Activated T-cell treated with anti-CD3 and anti-CD28 coated beads, Interleukin-2, amount 50 U/mL, for 72 hours (primary cell): ENCODE measurements at places on chromosomes 3 and 15. TPM values are rescaled to one million over a fixed set of nuclear protein-coding genes. Genes with fewer than 3 reads are reported as not detected.

DNA sequence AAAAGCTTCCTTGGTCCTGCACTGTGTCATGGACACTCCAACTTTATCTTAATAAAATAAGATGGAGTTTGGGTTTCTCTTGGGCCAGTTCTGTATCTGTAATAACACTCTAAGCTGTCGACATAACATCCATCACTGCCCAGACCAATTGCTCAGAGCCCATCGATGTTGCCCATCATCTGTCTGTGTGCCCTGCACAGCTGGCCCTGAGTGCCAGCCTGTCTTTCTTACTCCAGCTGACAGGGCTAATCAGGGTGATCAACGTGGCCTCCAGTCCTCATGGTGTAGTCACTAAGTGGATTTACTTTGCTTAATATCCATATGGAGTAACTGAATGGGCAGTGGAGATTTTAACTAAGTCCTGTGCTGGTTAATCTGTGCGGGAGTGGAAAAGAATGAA lies 419.8 kb upstream of the TPM1 start:
- no peak for DNase-seq
- no peaks in the 10 kb centered on the region for H3K36me3 ChIP-seq
- no peak overlapping the region for H3K27ac ChIP-seq
- H3K27me3 ChIP-seq, result peaks cover 10% of the 10 kb centered on the region
- H3K4me1 ChIP-seq, result no peaks in the 10 kb centered on the region

DNA sequence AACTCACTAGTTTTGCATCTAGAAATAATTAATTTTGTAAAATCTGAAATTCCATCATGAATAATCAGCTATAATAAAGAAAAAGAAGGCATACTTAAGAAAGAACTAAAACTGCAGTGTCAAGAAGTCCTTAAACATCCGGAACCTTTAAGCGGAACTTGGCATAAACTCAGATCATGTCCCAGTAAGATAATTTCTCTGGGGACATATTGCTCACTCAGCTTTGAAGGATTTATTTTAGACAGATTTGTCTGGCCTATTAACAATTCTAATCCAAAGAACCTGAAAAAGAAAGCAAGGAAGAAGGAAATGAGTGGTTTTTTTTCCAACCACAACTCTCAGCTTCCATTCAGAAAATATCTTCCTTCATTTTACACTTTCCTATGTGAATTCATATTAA lies 850.3 kb downstream of the ROBO1 start:
- H3K4me3 ChIP-seq, result no peak overlapping the region
- no peak overlapping the region for H3K27ac ChIP-seq
- no peaks in the 10 kb centered on the region for H3K27me3 ChIP-seq
- no peak for DNase-seq
- no peaks in the 10 kb centered on the region for H3K4me1 ChIP-seq

DNA sequence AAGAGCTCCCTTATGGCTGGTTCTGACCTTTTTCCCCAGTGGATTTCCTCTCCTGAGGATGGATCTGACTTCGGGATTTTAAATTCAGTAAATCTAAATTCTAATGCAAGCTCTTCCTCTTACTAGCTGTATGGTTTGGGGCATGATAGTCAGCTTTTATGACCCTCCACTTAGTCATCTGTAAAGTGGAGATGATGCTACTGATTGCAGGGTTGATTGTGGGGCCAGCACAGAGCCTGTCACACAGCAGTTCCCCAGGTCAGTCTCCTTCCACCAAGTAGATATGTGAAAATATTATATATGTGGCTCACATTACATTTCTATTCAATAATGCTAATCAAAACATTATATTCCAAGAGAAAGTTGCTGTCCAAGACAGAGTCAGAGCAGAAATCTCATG lies 141.3 kb upstream of the UBE2E1 start:
- peaks cover 4% of the 10 kb centered on the region for H3K4me1 ChIP-seq
- H3K4me3 ChIP-seq, result no peak overlapping the region
- no peak for DNase-seq

GRCh38 chr3:177946497-177946896 lies 589.7 kb upstream of the KCNMB2 start:
- H3K27ac ChIP-seq, result no peak overlapping the region
- no peak overlapping the region for H3K4me3 ChIP-seq
- H3K36me3 ChIP-seq, result peaks cover 5% of the 10 kb centered on the region
- H3K4me1 ChIP-seq, result peaks cover 36% of the 10 kb centered on the region
- H3K27me3 ChIP-seq, result no peaks in the 10 kb centered on the region

DNA sequence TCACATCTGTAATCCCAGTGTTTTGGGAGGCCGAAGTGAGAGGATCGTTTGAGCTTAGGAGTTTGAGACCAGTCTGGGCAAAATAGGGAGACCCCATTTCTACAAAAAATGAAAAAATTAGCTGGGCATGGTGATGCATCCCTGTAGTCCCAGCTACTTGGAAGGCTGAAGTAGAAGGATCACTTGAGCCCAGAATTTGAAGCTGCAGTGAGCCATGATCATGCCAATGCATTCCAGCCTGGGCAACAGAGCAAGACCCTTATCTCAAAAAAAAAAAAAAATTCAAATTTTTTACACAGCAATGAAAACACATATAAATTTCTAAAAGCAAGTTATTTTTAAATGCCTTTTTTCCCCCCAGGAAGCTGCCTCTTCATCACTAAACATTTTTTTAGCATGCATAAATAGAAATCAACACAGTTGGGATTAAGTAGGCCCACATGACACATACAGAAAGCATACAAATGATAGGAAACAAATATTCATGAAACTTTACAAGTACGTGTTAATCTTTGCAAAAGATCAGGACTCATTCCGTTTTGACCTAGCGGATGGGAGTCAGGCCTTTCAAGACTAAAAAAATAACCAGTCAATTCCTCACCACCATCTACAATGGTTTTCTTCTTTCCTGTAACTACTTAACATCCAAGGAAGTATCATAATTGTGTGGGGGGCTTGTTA lies 45.6 kb upstream of the IGDCC4 start:
- no peak overlapping the region for H3K27ac ChIP-seq
- no peaks in the 10 kb centered on the region for H3K27me3 ChIP-seq
- peaks cover 22% of the 10 kb centered on the region for H3K36me3 ChIP-seq
- no peaks in the 10 kb centered on the region for H3K4me1 ChIP-seq
- no peak for DNase-seq
- no peak overlapping the region for H3K4me3 ChIP-seq

DNA sequence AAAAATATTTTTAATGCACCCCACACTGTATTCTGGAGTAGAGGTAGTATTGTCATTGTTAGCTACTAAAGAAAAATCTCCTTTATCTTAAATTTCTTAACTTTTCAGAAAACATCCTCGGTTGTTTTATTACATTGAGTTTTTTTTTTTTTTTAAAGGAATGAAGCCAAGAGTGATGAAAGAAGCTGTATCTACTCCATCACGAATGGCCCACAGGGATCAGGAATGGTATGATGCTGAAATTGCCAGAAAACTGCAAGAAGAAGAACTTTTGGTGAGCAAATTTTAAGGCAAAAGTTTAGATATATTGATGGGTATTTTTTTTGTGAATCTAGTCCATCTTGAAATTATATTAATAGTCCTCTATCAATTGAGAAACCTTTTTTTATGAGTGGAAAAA lies 49.7 kb upstream of the UTS2B start:
- H3K4me1 ChIP-seq, result no peaks in the 10 kb centered on the region
- no peaks in the 10 kb centered on the region for H3K36me3 ChIP-seq

DNA sequence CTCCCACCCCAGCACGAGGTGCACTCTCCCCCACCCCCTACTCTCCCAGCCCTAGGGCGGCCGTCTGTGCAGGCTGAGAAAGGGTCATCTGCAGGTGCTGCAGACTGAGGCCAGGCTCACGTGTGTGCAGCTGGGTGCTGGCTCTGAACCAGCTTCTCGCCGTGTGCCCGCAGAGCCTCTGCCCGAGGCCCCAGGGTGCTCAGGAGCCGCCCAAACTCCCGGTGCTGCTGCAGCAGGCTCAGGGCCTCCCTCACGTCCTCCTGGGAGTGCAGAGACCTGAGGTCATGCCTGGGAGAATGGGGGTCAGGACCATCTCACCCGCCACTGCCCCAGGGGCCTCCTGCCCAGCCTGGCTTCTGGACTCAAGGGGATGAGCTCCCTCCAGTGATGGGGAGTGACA lies 17.2 kb downstream of the SPTBN5 start:
- no peaks in the 10 kb centered on the region for H3K36me3 ChIP-seq
- no peaks in the 10 kb centered on the region for H3K4me1 ChIP-seq

GRCh38 chr3:42830437-42831320 lies 21.4 kb downstream of the ACKR2 start:
- no peak overlapping the region for H3K27ac ChIP-seq
- peaks cover 12% of the 10 kb centered on the region for H3K27me3 ChIP-seq
- peaks cover 7% of the 10 kb centered on the region for H3K4me1 ChIP-seq
- H3K4me3 ChIP-seq, result no peak overlapping the region
- DNase-seq, result no peak

GRCh38 chr15:39265261-39265660 lies 315.6 kb upstream of the THBS1 start:
- DNase-seq, result no peak
- peaks cover 22% of the 10 kb centered on the region for H3K4me1 ChIP-seq
- no peaks in the 10 kb centered on the region for H3K36me3 ChIP-seq
- H3K27ac ChIP-seq, result no peak overlapping the region
- H3K4me3 ChIP-seq, result no peak overlapping the region
- peaks cover 12% of the 10 kb centered on the region for H3K27me3 ChIP-seq

GRCh38 chr3:45688194-45688881 lies 858 bp upstream of the SACM1L start:
- DNase-seq, result peak; percentile 29
- peak overlapping the region; percentile 92 for H3K4me3 ChIP-seq
- peaks cover 14% of the 10 kb centered on the region for H3K36me3 ChIP-seq
- no peaks in the 10 kb centered on the region for H3K27me3 ChIP-seq
- H3K4me1 ChIP-seq, result peaks cover 40% of the 10 kb centered on the region
- H3K27ac ChIP-seq, result peak overlapping the region; percentile 99

DNA sequence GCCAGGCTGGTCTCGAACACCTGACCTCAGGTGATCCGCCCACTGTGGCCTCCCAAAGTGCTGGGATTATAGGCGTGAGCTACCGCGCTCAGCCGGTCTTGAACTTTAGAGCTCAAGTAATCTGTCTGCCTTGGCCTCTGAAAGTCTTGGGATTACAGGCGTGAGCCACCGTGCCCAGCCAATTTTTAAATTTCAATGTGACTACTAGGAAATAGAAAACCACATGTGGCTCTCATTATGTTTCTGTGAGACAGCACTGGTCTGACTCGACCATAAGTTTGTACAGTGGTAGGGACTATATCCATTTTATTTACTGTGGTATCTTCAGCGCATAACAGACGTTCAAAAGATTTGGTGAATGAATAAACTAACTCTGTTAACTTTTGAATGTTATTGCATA lies 9.1 kb downstream of the ZFAND6 start:
- H3K36me3 ChIP-seq, result no peaks in the 10 kb centered on the region
- no peaks in the 10 kb centered on the region for H3K27me3 ChIP-seq
- peaks cover 51% of the 10 kb centered on the region for H3K4me1 ChIP-seq
- peak; percentile 21 for DNase-seq
- H3K27ac ChIP-seq, result no peak overlapping the region

GRCh38 chr15:48962662-48963523 lies 826 bp downstream of the SHC4 start:
- H3K4me1 ChIP-seq, result peaks cover 40% of the 10 kb centered on the region
- peaks cover 2% of the 10 kb centered on the region for H3K36me3 ChIP-seq
- no peak overlapping the region for H3K27ac ChIP-seq
- peak overlapping the region; percentile 83 for H3K4me3 ChIP-seq
- peaks cover 55% of the 10 kb centered on the region for H3K27me3 ChIP-seq

GRCh38 chr15:101461097-101461496 lies 28.4 kb downstream of the PCSK6 start:
- peaks cover 17% of the 10 kb centered on the region for H3K27me3 ChIP-seq
- H3K27ac ChIP-seq, result peak overlapping the region; percentile 29
- no peak for DNase-seq
- H3K36me3 ChIP-seq, result no peaks in the 10 kb centered on the region
- peak overlapping the region; percentile 28 for H3K4me3 ChIP-seq

DNA sequence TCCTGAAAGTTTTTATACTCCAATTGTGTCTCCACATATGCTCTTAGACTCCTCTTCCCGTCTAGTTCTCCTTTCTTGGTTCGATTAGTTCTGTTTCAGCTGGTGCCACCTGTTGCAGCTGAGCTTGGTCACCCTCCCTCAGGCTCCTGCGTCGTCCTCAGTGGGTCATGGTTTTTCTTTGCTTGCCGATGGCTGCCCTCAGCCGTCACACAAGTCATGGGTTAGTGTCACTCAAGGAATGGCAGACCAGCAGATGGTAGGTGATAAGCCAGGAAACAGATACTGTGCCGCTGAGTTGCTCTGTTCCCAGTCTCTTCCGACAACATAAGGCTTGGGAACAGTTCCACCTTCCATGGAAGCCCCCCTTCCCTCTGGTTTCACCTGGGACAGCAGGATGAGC lies 109.9 kb downstream of the IGF1R start:
- H3K36me3 ChIP-seq, result no peaks in the 10 kb centered on the region
- H3K4me3 ChIP-seq, result no peak overlapping the region
- no peak overlapping the region for H3K27ac ChIP-seq
- peaks cover 25% of the 10 kb centered on the region for H3K4me1 ChIP-seq

- no peak overlapping the region for H3K4me3 ChIP-seq
- no peaks in the 10 kb centered on the region for H3K27me3 ChIP-seq
- no peaks in the 10 kb centered on the region for H3K36me3 ChIP-seq
- H3K4me1 ChIP-seq, result peaks cover 14% of the 10 kb centered on the region
These were observed 94.7 kb upstream of the TGFBR2 start for GRCh38 chr3:30511524-30512251.

DNA sequence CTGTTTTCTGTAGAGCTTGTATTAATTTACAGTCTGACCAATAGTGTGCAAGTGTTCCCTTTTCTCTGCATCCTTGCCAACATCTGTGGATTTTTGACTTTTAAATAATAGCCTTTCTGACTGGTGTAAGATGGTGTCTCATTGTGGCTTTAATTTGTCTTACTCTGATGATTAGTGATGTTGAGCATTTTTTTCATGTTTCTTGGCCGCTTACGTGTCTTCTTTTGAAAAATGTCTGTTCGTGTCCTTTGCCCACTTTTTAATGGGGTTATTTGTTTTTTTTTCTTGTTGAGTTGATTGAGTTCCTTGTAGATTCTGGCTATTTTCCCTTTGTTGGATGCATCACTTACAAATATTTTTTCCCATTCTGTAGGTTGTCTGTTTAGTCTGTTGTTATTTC lies 7.6 kb upstream of the ACOX2 start:
- no peaks in the 10 kb centered on the region for H3K4me1 ChIP-seq
- no peaks in the 10 kb centered on the region for H3K36me3 ChIP-seq
- H3K27ac ChIP-seq, result no peak overlapping the region
- no peak overlapping the region for H3K4me3 ChIP-seq
- DNase-seq, result no peak

GRCh38 chr3:137121704-137122314 lies 164.0 kb downstream of the IL20RB start:
- no peaks in the 10 kb centered on the region for H3K36me3 ChIP-seq
- no peak overlapping the region for H3K4me3 ChIP-seq
- H3K27me3 ChIP-seq, result peaks cover 4% of the 10 kb centered on the region

PRICKLE2 gene
- 0.17 TPM for total RNA-seq

CERS3 gene
- total RNA-seq, result 0.22 TPM

AGBL1 gene
- not detected for total RNA-seq

RARRES1 gene
- total RNA-seq, result not detected

FGF7 gene
- total RNA-seq, result not detected

TGFBR2 gene
- 45.9 TPM for total RNA-seq

FEZF2 gene
- total RNA-seq, result not detected

AMT gene
- total RNA-seq, result 7.5 TPM

EAF2 gene
- 14.2 TPM for total RNA-seq

DOCK3 gene
- total RNA-seq, result 9.7 TPM
